ENCODE measurements at places on chromosomes 2 and 18.

DNA sequence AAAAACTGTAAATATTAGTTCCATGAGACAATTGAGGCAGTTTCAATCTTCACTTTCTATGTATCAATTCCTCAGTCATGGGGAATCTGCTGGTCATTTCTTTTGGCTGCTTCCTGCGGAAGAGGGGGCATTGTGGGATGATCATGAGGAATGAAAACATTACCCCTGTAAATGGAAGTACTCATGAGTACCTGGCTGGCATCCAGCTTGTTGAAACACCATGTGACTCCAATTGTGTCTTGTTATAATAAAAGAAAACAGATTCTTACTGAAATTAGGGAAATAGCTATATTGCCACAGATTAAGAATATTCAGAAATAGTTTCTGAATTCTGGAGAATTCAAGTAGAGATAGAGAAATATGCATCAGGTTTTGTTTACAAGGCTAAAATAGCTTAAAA, 41.6 kb upstream of the GPR39 start:
- no peak for DNase-seq

DNA sequence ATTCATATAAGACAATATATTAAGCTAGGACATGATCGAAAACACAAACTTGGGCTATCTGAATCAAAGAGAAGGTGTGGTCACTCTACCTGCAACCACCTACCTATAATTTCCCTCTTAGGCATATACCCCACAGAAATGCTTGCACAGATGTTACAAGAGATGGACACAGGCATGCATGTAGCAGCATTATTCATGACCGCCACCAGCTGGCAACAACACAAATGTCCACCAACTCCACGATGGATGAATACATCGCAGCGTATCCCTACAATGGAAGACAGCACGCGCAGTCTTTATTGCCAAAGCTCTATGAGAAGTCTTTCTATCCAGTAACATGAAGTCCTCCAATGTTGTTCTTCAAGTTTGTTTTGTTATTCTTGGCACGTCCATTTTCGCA, 90.8 kb downstream of the ARL4C start:
- no peak for DNase-seq

DNA sequence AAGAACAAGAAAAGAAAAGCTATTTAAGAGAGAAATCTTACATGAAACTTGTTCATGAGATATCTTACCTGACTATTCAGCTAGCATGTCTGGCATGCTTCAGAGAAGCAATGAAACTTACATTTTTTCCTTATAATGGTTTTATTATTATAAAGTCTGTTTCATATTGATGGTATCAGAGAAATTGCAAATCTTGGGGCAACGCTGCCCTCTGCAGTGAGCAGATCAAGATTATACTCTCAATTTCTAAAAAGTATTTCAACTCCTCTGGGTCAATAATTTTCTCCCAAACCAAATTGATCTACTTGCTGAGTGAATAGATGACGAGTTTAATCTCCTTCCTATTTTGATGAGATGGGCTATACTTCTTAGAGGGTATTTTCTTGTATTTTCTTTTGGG, 235.6 kb downstream of the NUP35 start:
- no peak for DNase-seq

- no peak for DNase-seq
Observed at GRCh38 chr2:150677551-150677950, 190.1 kb upstream of the RND3 start.

- no peak for DNase-seq
Observed at GRCh38 chr2:196266351-196266750, 95.0 kb upstream of the STK17B start.

Data from activated CD4-positive, alpha-beta T cell treated with anti-CD3 and anti-CD28 coated beads, Interleukin-2, Interleukin-4, amounts not matched to agents 100 ng/mL and 50 ng/mL, durations not matched to agents 16 hours and 8 hours (primary cell).